ENCODE measurements at places on chromosomes 2 and 18.

DNA sequence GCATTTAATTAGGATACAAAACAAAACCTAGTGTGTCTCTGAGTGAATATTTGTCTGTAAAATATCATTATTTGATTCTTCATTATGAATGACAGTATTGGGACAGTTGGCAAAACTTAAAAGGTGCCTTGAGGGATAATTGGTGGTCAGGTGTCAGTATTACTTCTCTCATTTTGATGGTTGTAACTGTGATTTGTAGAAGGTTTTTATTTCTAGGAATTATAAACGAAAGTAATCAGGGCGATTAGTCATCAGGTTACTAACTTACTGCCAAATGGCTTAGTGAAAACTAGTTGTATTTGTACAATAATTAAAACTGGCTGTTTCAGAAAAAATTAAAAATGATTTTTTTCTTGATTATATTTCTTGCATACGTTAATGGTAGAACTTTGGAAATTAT, 117.6 kb downstream of the BIRC6 start:
- DNase-seq = no peak

GRCh38 chr2:241214209-241214608, 25.7 kb downstream of the ANO7 start:
- no peak for DNase-seq

DNA sequence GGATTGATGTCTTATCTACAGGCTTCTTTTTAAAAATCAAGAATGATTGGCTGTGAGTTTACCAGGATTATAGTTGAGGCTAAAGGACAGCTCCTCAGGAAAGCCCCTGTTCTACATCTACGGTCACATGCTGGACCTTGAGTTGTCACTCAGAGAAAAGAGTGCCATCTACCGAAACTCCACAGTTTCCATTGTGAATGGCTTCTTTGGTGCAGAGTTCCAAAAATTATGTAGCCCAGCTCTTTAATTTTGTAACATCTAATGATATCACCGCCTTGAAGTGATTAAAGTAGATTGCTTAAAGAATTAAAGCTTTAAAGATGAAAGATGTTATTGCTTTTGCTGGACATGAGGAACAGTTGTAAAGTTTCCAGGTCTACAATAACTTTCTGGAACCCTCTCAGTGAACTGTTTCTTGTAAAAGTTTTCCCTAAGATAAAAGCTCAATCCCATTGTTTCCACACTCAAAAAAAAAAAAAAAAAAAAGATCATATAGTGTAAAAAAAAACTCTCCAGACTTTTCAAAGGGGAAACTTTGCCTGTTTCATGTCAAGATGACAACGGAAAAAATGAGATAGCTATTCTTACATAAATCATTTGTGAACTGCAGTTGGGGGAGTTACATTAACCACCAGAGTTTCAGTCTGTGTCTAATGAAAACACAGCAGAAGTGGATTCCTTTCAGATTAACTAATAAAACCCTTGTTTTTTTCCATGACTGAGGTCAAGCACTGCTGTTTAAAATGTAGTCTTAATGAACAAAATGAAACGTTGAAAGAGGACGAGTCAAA, 4.3 kb downstream of the COL3A1 start:
- DNase-seq = no peak

GRCh38 chr2:207801259-207801658, 31.6 kb upstream of the FZD5 start:
- DNase-seq = no peak

DNA sequence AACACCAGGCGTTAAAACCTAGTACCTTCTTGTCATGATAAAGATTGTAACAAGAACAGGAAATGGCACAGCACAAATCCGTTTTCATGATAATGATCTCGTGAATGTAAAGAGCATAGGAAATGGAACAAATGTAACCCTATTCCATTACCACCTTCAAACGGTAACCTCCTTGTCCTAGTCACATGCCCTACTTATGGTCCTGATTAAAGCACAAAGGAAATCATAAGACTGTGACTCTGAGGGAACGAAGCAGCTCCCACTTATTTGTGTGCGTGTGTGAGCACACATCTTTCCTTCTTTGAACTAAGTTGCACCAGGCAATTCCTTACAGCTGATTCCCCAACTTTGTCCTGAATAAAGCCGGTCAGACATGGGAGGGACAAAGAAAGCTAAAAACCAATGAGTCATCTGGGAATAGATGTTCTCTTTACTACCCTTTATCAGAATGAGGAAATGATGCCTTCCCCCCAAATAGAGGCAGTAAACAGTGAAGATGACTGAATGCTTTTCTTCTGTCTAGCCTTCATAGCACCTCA, 192.6 kb downstream of the IKZF2 start:
- no peak for DNase-seq

DNA sequence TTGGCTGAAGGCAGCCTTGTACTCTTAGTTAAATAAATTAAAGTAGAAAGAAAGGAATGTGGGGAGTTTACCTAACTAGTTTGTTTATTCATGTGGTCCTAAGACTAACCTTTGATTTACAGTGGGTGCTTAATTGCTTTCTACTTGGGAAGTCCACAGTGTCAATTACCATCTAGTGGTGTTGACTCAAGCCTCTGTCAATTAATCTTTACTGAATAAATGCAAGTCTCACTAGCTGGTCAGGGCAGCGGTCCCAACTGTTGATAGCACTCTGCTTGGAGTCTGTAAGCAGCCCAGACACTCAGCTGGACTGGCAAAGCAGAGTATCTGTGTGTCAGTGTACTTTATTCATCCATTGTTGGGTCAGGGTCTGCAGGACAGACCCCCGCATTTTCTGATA, 15.8 kb downstream of the ZNF514 start:
- DNase-seq = no peak

- DNase-seq = no peak
Measured at GRCh38 chr2:207501802-207502576, 27.8 kb upstream of the CREB1 start.

GRCh38 chr18:64127172-64127571, 21.7 kb downstream of the LINC00305 start:
- DNase-seq = no peak

- DNase-seq = no peak
Measured at GRCh38 chr18:63895190-63895589, 7.7 kb downstream of the SERPINB2 start.

DNA sequence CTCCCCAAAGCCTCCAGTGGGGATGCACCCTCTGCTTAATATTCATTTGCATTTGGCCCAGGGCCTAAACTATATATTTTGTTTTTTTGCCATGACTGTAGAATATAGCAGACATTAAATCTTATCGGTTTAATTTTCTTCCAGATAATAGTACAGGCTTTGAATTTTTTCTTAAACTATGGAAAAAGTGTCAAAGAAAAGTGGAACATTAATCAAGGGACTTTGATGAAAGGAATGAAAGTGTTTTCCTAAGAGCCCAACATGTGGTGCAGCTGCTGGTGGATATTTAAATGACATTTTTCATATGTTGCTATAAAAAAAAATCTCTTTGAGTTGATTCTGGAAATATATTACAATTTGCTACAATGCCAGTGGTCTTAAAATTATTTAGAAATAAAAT, 346.8 kb downstream of the CYP26B1 start:
- no peak for DNase-seq

Data from adrenal gland (tissue), 19 donors.